ENCODE measurements at places on chromosomes 11 and 22.
A peak's percentile ranks its signal among the peaks of the same experiment; 100 is the strongest.

GRCh38 chr11:94885581-94885980, 87.8 kb downstream of the CWC15 start:
- no peak for DNase-seq

- DNase-seq = peak; percentile 82
Observed at GRCh38 chr11:57638005-57638781, 11.5 kb downstream of the YPEL4 start.

DNA sequence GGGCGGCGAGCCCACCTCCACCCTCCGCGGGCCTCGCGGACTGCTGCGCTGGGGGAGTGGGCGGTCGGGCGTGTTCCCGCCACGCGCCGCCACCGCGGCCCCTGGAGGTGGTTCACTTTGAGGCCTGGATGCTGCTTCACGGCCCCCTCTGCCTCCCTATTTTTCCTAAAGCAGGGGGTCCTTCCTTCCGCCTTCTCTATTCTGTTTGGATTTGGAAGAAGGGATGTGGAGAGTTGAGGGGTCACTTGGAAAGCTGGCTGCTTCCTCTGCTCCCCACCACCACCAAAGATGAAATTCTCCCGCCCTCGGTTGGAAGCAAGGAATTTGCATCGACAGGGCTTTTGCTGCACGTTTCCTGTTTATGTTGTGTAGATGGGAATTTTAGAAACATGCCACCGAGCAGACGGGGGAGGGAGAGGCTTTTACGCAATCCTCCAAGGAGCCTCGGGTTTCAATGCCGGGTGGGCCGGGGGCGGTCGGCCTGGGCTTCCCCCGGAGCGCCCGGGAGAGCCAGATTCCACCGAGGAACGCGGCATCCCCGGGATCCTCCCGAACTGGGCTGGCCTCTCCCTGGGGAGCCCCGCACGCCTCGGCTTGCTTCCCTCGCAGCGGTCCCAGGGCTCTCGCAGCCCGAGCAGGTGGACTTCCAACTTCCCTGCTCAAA, 403 bp upstream of the SBF2 start:
- DNase-seq = peak; percentile 67

- no peak for DNase-seq
Observed at GRCh38 chr11:49208006-49208721, at the start of gene FOLH1. Gene FOLH1, minus strand, starts transcription at chr11:49208602. Its CDS starts 193 bp downstream, at chr11:49208409.

DNA sequence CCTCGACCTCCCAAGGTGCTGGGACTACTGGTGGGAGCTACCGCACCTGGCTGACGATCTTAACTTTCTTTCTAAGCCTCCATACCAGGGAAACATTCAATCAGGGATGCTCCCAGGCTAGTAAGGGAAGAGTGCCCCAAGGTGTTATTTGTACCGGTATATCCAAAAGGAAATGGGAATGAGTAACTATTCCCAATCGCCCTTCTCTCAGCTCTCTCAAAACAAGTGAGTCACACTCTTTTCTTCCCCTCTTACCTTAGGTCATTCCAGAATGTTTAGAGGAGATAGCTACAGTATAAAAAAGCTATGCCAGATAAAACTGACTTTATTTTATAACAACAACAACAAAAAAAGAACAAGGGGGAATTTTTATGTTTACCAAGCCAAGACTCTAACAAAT, 13.7 kb downstream of the DCDC1 start:
- no peak for DNase-seq

GRCh38 chr11:88315015-88315414, 22.5 kb downstream of the CTSC start:
- no peak for DNase-seq

- no peak for DNase-seq
Observed at GRCh38 chr22:26775394-26775793, 118.0 kb downstream of the MIAT start.

DNA sequence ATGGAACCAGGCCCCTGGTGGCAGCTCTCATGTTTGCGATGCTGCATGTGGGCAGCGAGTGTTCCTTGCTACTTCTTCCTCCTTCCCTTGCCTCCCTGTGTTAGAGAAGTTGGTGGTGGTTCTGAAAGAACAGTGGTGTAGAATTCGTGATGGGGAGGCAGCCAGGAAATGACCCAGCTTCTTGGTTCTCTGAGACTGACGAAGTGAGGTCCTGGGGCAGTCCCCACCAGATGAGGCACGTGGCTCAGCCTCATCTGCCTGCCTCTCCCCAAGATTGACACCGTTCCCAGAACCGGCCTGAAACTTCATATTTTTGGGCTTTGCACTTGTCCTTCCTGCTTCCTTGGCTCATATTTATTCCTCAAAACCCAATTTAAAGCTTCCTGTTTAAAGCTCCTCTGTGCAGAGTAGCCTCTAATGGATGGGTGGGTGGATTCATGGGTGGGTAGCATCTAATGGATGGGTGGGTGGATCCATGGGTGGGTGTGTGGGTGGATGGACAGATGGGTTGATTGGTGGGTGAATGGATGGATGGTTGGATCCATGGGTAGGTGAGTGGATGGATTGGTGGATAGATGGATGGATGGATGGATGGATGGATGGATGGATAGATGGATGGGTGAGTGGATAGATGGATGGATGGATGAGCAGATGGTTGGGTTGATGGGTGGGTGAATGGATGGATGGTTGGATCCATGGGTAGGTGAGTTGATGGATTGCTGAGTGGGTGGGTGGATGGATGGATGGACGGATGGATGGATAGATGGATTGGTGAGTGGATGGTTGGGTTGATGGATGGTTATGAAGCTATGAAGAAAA, 77.3 kb upstream of the ATXN10 start:
- DNase-seq = no peak

DNA sequence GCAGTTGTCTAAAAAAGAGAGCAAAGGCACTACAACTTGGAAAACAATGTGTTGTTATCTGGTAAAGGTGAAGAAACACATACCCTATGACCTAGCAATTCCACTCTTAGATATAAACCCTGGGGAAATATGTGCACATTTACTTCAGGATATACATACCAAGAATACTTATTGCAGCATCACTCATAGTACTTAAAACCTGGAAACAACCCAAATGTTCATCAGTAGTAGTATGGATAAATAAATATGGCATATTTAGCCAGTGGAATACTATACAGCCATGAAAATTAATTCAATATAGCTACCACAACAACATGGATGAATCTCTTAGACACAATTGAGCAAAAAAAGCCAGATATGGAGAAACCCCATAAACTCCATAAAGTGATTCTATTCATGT, 26.1 kb upstream of the MICAL2 start:
- DNase-seq = no peak

All from fibroblast of the conjunctiva (primary cell).